ENCODE measurements at places on chromosomes 4 and X.

DNA sequence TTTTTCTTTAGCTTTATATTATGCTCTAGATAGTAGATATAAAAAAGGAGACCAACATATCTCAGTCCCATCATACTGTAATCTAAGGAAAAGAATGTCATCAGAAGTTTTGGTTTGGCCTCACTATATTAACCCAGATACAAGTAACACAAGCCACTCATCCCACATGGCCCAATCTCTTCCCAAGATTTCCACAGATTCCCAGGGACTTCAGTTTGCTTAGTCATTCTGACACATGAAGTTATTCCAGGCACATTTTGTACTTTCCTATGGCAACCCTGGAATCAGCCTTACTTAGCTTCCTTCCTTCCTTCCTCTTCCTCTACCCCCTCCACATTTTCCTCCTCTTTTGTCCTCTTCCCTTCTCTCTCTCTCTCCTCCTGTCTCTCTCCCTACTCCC lies 21.7 kb upstream of the DCLK2 start:
- no peak for DNase-seq

DNA sequence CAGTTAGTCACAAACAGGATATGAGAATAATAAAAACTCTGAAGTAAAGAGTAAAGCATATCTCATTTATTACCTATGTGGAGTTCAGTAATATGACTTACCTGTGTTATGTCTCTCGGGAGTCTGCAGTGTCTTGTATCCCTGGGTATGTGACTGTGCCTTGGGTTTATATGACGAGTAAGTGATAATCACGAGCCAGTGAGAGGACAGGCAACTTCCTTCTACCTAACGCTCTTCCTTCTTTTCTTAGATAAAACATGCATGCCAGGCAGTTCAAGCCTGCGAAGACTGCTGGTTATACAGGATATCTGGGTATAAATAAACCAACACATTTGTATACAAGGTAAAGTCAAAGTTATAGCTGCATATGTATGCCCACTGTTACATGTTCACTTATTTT lies at the start of gene HPGDS:
Gene HPGDS (minus strand): TSS at position 143 of the 400 bp plus-strand sequence. CDS start 8,207 bp downstream, outside the sequence.
- no peak for DNase-seq

DNA sequence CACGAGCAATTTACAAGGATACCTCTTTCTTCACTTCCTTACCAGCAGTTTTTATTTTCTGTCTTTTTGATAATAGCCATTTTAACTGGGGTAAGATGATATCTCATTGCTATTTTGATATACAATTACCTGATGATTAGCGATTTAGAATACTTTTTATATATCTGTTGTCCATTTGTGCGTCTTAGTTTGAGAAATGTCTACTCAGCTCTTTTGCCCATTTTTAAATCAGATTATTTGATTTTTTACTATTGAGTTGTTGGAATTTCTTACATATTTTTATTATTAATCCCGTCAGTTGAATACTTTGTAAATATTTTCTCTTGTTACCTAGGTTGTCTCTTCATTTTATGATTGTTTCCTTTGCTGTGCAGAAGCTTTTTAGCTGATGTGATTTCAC lies 1.5 kb upstream of the SPIN2A start:
- DNase-seq, result no peak

DNA sequence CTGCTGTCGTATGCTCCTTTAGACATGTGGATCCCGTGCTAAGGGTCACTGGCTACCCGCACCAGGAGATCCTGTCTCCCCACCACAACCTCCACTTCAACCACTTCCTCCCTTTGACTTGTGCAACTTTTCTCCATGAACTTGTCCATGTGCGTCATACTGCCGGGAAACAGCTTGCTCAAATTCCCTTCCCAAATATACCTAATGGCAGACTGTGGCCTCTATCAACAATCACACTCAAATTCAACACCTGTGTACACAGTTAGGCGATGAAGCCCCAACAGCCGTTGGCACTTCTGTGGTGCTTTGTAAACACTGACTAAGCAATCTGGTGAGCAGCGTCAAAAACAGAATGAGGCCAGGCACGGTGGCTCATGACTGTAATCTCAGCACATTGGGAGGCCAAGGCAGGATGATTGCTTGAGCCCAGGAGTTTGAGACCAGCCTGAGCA lies 49.5 kb downstream of the CD99L2 start:
- peak; percentile 44 for DNase-seq

GRCh38 chr4:173301518-173302201 lies 32.5 kb downstream of the HMGB2 start:
- DNase-seq, result peak; percentile 24

GRCh38 chr4:59339631-59340030 lies 1860.5 kb upstream of the ADGRL3 start:
- DNase-seq, result no peak

DNA sequence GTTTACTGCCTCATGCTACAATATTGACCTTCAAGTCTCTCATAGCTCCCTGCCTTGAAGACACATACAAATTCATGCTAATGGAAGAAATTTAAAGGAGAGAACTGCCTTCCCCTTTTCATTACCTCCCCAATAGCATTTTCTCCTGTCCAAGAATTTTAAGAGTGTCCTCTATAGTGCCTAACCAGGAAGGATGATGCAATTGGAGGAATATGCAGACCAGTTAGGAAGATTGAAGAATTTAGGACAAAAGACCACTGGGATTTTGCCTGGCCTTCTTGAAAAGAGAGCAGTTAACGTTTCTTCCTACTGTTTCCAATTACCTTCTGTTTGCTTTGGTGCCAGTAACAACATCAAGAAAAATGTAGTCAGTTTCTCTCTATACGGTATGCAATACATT lies 443.9 kb downstream of the INPP4B start:
- DNase-seq, result no peak

DNA sequence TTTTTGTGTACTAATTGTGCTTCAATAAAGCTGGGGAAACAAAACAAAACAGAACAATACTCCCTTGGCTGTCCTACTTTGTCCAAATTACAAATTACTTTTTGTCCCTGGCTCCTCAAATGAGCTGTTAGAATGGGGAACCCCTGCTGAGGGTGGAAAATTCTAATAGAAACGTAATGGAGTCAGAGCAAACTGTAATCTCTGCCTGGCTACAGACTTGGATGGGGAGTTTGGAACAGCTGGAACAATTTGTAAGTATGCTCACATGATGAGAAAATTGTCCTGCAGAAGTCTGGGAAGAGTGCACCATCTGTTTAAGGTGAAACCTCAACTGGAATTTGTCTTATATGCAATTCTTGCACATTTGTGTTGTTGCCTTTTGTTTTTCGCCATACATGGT lies 364.4 kb upstream of the CLNK start:
- DNase-seq, result no peak

GRCh38 chr4:102263024-102263787 lies 82.1 kb downstream of the SLC39A8 start:
- DNase-seq, result peak; percentile 72

DNA sequence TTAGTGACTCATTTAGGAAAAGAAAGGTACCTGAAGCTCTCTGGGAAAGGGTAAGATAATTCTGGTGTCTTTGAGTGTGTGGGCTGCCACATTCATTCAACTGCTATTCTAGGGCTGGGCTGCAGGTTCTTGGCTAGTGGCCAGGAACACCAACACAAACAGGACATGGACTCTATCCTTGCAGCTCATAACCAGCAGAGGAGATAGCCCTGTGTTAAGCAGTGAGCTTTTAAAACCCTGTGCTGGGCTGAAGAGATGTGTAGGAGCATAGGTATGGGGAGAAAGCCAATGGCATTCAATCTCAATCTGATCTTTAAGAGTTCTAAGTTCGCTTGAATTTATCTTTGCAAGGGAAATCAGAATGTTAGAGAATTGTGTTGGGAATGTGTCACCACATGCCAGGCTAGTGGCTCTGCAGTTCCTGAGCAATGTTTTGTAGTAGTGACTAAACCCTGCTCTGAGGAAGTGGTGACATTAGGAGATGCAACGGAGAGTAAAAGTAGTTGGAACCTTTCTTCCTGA lies 39.2 kb downstream of the SGMS2 start:
- DNase-seq, result peak; percentile 11

GRCh38 chrX:68693481-68694434 lies 46.3 kb downstream of the STARD8 start:
- no peak for DNase-seq

DNA sequence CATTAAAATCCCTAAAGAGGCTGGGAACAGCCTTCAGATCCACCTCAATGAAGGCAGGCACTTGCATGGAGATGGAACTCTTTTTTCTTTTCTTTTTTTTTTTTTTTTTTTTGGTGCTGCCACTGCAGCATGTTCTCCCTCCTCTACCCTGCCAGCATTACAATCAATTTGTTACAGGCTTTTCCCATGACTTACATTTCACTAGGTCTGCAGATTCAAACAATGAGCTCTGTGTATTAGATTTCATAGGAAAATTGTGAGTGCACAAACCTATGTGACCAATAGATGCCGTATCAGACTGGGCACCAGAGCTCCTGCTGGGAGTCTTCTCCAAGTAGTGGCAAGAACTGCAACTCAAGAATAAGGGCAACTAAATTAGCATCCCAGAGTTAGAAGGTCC lies 63.8 kb upstream of the GABRQ start:
- no peak for DNase-seq

- DNase-seq, result no peak
These were observed 34.1 kb downstream of the CNKSR2 start for GRCh38 chrX:21408307-21408706.

DNA sequence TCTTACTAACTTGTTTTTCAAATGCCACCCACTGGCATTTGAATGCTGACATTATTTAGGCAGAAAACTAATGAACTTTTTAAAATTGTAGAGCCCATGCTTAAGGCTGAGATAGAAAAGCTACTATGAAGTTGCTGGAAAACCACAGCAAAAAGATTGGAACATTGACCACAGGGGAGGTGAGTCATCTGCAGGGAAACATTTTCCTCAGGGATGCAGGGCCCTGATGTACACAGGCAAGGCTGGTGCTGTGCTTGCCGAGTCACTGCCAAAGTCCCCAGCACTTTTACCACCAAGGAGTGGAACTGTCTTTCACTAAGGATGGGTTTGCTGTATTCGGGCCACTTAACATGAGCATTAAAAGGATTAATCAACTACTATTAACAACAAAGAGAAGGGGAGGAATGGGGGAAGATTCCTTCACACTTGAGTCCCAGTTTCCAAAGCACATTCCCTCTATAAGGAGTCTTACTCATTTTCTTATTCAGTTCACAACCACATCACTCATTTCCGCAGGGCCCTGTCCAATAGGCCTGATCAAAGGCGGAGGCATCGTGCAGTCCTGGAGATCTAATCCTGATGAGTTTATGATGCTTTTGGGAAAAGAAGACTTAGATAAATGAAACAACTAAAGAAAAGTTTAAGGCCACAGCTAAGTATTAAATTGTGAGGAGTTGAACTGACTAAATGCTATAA lies 202.9 kb upstream of the NPY2R start:
- DNase-seq, result no peak

DNA sequence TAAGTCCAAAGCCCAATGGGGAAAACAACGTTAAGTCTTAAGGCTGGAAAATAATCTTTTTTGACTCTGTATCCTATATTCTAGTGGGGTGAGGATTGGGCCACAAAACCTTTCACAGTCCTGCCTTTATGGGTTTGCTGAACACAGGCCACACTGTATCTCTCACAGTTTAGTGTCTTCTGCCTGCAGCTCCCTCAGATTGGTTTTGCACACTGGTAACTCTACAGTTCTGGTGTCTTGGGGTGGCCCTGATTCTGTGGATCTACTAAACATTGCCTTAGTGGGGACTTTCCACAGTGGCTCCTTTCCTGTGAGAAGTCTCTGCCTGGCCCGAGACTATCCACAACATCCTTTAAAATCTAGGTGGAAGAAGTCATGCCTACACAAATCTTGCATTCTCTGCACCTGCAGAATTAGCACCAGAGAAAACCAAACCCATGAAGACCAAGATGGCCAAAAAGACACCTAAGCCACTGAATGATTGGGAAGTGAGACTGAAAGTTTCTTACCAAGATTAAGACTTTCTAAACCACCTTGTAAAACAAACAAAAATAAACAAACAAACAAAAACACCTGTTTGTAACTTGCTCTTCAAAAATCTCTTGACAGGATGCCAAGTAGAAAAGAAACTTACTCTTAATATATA lies 150.4 kb upstream of the PCDH10 start:
- no peak for DNase-seq

GRCh38 chrX:119459181-119459580 lies 9.1 kb upstream of the SLC25A5 start:
- DNase-seq, result no peak

GRCh38 chr4:153933915-153934687 lies 145.2 kb upstream of the SFRP2 start:
- DNase-seq, result no peak
